ENCODE measurements at places on chromosomes 2 and 18.

DNA sequence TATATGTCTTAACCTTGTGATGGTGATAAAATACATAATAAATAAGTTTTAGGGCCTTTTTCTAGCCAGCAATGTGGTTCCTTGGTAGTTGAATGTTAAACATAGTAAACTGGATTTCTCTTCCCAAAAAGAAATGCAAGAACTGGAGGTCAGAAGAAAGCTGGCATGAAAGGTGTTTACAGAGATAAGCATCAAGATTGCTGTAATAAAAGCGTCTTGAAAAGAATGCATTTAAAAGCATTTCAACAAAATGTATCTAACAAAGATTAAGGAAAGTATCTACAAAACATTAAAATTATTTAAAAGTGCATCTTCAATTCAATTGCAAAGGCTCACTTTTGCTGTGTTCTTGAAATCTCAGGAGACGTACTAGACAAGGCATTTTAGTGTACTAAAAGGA, 419.0 kb downstream of the ERBB4 start:
- no peak for DNase-seq

DNA sequence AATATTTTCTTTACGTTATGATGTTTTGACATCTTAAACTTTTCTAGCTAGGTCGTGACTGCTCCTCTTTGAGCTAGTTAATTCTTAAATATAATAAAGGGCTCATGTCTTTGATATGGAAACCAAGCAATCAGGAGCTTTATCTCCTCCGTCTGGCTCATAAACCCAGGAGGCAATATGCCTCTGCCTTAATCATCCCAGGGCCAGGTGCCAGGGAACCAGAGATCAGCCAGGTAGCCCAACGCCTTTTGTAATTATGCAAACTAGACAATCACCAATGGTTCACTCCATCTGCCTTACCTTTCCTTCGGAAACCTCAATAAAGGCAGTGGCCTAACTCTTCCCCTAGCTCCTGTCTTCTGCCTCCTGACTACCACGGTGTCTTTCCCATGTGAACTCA, 213.7 kb downstream of the KCNJ3 start:
- DNase-seq = no peak

- DNase-seq = no peak
These were observed 241.6 kb downstream of the CDCA7 start for GRCh38 chr2:173596244-173596643.

- DNase-seq = no peak
These were observed 30.0 kb downstream of the CPS1 start for GRCh38 chr2:210586381-210586780.

DNA sequence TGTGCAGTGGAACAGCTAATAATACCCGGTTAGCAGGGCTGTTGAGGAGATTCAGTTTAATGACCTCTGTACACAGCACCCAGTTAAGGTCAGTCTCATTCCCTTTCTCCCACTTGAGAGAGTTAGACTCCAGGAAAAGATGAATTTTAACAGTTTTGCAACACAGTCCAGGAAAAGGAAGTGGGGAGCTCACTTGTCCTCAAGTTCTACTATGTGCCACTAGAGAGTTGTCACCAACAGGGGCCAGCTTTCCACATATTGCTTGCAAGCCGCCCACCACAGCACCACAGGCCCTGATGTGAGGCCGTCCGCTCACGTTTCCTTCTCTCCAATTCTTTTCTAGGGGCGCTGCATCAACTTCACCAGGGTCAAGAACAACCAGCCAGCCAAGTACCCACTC, 142.1 kb downstream of the GFPT1 start:
- no peak for DNase-seq

Measured in stimulated activated CD8-positive, alpha-beta memory T cell treated with anti-CD3 and anti-CD28 coated beads, Interleukin-7, amount 100 ng/mL, for 24 hours (primary cell).